ENCODE measurements at places on chromosomes 7 and 10.

GRCh38 chr10:62578301-62578700 is 204.1 kb downstream of the ZNF365 start:
- no peak for DNase-seq

DNA sequence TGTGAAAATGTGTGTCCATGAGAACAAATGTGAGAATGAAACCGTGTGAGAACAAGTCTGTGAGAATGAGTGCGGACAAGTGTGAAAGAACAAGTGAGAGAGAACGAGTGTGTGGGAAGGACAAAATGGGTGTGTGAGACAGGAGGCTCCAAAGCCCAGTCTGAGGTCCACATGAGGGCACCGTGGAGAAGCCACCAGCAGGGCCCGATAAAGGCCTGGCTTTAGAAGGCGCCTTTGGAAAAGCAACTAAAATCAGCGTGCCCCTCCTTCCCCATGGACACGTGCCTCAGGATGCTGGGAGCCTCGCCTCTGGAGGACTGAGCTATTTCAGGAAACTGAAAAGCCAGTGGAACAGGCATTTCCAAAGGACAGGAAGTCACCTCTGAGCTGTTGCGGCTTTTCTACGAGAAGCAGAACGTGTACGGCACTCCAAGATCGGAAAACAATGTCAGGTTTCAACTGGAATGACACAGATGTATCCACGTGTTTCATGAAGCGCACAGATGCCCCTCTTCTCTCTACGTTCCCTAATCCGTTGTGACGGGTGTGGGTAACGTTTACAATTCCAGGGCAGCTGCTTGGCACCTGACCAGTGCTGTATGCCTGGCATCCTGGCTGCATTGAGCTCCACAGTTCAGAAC is 46.4 kb downstream of the ESYT2 start:
- DNase-seq: peak; percentile 32

- no peak for DNase-seq
Measured at GRCh38 chr7:77327067-77327931, 88.8 kb downstream of the GSAP start.

DNA sequence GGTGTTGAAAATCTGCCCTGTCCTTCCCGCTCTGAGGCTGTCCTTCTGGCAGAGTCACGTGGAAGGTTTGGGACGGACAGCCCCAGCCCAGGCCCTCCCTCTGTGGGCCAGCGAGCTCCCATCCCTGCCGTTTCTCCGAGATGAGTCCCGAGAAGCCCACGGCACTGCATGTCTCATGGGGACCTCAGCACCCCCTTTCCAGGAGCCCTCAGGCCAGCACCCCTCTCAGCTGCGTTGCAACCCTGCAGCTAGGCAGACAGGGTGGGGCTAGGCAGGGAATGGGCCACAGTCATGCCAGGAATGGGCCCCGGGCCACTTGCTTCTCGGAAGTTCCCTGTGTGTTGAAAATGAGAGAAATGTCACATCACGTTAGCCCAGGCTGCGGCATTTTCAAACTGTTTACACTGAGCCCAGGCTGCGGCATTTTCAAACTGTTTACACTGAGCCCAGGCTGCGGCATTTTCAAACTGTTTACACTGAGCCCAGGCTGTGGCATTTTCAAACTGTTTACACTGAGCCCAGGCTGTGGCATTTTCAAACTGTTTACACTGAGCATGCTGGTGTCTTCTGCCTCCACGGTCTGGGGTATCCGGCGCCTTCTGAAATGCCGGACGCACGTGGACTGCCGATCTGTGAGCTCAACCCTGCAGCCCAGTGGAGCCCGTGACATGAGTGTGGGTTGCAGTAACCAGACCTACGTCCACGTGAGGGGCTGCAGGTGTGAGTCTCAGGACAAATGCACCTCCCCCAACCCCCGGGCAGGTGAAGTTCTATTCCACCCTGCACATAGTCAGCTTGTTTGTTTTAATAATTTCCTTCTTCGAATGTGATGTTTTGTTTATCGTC is 42.6 kb downstream of the FAM20C start:
- DNase-seq: peak; percentile 68

- DNase-seq: no peak
Measured at GRCh38 chr10:107264742-107265141, 100.2 kb upstream of the SORCS1 start.

- no peak for DNase-seq
Measured at GRCh38 chr7:11557627-11558026, 274.4 kb downstream of the THSD7A start.

GRCh38 chr10:96978621-96979154 is 146.6 kb downstream of the LCOR start:
- DNase-seq: no peak

DNA sequence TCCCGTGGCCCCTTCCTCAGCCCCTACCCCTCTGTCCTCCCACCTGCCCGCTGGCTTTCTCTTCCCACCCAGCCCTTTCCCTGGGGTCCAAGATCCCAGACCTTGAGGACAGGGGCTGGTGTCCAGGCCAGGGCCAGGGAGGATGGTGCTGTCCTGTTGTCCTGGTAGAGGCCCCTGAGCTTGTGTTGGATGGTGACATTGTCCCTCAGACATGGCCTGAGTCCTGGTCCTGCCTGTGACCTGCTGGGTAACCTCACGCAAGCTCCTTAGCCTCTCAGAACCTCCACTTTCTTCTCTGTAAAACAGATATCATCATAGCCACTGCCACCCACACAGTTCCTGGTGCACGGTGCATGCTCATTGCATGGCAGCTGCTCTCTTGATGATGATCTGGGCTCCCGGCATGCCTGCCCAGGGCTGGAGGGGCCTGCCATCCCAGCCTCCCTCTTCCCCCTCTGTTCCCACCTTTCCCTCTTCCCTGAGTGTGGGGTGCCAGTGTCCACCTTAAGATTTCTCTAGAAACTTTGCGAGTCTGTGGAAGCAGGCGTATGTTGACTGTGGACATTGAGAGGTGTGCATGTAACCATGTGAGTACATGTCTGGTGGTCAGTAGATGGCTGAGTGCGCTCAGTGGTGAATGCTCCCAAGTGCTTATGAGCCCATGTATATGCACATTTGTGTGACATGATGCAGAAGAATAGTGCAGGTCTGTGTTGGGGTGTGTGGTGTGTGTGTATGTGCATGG is 60.4 kb downstream of the NEURL1 start:
- no peak for DNase-seq

DNA sequence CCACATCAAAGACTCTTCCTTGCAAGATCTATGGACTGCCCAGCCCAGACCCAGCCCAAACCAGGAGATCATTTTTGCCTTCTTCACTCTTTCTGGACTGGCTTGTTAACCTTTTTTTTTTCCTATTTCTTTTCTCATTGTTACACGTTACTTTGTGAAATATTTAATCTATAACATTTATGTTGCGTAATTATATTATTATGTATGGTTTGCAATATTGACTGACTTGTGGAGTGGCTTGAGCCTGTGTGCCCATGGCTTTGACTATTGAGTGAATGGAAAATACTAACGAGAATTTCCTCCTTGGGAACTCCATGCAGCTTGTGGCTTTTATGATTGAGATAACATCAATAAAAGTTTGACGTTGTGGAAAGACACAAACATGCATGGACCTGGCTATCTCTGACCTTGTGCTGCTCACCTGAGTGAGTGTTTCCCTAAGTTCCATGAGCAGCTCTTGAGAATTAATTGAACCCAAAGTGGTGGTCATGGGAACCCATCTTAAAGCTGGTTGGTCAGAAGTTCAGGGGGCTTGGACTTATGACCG is 1641.3 kb upstream of the LRRTM3 start:
- no peak for DNase-seq

DNA sequence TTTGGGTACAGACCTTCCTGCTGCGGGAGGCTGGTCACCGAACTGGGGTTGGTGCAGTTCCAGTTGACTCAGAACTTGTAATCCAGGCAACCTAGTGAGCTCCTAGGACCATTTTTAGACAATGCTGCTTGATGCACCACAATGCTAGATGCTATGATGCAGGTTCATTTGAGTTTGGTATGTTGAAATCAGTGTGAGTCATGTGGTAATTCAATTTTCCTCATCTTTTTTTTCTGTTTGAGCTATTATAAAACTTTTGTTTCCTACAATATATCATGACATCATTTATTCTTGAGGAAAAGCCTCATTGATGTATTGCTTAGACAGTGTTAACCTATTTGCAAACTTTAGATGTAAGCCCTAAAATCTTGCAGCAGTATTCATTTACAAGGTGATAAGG is 40.9 kb upstream of the MTPN start:
- no peak for DNase-seq

Data from hindlimb muscle (tissue), 1 donor.